ENCODE measurements at places on chromosomes 3 and 15.
A peak's percentile ranks its signal among the peaks of the same experiment; 100 is the strongest.

DNA sequence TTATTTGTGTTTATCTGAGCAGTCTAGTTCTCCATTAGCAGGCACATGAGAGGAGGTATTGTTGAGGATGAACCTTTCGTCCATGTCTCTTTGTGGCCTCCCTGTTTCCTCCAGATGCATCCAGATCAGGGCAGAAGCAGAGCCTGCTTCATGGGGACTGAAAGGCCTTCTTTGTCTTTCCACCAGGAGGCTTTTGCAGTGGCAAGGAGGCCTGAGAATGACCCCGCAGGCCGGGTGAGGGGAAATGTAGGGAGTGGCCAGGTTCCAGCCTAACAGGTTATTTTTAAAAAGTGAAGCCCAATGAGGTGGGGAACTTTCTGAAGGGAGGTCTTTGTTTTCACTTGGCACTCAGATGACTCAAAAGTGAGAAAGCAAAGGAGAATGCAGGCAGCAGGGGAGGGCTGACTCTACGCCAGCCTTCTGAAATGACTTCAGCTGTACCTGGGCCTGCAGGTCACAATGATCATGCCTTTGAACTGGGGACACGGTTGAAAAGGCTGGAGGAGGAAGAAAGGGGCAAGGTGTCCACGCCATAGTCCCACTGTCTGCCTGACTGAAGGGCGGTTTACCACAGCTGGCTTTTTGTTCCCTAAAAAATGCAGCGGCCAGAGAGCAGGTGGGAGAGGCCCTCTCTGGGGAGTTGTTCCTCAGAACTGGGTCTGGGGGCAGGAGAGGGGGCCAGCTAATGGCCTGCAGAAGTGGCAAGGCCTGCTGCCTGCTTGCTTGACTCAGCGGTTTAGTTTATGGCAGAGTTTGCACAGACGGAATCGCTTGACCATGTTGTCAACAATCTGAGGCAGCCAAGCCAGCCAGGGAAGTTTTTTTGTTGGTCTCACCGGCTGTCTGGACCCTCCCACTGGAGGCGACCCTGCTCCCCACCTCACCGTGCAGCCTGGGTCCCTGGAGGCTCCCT is 28.7 kb downstream of the CMTM7 start:
- no peak for DNase-seq

- no peak for DNase-seq
These were observed 54.5 kb downstream of the TMEM108 start for GRCh38 chr3:133092681-133093080.

- no peak for DNase-seq
These were observed 129.9 kb downstream of the ATP10A start for GRCh38 chr15:25733036-25733855.

GRCh38 chr3:197428117-197428801 is 127.5 kb downstream of the BDH1 start:
- no peak for DNase-seq

DNA sequence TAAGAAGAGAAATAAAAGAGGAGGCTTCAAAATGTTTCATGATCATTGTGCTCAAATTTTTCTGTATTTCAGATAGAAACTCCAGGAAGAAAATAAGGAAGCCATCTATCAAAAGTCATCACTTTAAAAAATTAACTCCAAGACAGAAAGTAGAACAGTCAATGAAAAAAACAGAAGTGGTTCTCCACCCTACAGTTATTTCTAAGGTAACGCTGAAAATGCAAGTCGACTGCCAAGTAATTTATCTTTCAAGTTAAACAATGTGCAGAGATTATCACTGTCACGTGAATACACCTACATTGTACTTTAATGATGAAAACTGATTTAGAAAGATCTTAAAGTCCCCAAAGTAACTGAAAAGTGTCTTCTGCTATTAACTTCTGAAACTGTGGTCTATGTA is 78.5 kb upstream of the SNRPA1 start:
- DNase-seq: no peak

- DNase-seq: no peak
These were observed 136.0 kb upstream of the CFAP20DC start for GRCh38 chr3:59185591-59186369.

DNA sequence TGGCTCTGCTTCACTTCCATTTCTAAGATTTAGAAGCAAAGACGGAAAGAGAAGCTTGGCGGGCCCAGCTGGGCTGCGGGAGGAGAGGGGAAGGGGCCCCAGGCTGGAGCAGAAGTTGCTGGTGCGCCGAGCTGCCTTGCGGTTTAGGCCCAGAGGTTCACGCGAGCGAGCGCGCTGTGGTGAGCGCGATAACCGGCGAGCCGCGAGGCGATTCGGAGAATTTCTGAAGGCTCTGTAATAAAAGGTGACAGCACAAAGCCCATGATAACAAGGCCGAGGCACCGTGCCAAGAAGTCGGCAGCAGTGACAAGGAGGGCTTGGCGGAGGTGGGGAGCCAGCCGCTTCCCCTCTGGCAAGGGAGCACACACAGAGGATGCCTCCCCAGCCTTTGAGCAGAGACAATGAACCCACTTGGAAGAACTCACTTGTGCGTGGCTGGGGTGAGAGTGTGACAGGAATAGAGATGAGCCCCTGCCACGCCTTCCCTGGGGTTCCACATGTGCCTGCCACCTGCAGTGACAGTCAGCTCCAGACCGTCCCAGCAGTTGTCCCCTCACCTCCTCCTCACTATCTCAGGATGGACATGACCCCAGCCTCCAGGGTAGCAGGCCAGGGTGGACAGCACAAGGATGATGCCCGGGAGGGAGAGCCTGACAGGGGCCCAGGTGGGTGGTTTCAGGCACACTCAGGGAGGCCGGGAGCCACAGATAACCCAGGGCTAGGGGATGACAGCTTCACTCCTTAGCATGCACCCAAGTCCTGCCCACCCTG is 315.2 kb downstream of the UACA start:
- no peak for DNase-seq

DNA sequence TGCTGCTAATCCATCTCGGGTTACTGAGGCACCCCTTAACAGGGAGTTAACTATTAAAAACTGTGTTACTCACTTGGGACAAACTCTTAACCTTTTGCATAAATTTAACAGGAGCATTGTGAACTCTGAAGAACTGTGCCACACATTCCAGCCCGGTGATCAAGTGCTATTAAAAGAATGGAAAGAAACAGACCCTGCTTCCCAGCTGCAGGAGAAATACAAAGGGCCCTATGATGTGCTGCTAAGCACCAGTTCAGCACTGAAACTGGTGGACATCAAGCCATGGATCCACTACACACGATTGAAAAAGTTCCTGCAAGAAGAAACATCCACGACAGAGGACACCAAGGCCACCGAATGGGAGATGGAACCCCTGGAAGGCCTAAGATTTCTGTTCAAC is 114.7 kb upstream of the PLCL2 start:
- DNase-seq: no peak

DNA sequence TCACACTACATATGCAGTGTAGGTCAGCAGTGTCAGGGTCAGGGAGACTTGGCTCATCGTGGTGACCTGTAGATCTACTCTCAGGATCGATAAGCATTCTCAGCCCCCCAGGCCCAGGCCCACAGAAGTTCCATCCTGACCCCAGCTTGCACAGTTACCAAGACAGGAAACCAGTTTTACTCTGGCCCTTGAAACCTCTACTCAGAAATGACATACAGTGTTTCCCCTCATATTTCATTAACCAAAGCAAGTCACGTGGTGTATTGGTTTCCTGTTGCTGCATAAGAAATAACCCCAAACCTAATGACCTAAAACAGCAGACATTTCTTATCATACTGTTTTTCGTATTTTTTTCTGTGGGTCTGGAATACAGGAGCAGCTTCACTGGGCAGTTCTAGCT is 242.2 kb downstream of the SLCO3A1 start:
- DNase-seq: no peak

- DNase-seq: no peak
These were observed 18.6 kb upstream of the DNAAF4 start for GRCh38 chr15:55526559-55527036.

GRCh38 chr3:135106445-135106844 is 311.4 kb downstream of the EPHB1 start:
- peak; percentile 55 for DNase-seq

GRCh38 chr15:87687523-87687870 is 569.0 kb downstream of the NTRK3 start:
- no peak for DNase-seq

GRCh38 chr3:26668171-26668570 is 45.6 kb downstream of the LRRC3B start:
- DNase-seq: no peak

DNA sequence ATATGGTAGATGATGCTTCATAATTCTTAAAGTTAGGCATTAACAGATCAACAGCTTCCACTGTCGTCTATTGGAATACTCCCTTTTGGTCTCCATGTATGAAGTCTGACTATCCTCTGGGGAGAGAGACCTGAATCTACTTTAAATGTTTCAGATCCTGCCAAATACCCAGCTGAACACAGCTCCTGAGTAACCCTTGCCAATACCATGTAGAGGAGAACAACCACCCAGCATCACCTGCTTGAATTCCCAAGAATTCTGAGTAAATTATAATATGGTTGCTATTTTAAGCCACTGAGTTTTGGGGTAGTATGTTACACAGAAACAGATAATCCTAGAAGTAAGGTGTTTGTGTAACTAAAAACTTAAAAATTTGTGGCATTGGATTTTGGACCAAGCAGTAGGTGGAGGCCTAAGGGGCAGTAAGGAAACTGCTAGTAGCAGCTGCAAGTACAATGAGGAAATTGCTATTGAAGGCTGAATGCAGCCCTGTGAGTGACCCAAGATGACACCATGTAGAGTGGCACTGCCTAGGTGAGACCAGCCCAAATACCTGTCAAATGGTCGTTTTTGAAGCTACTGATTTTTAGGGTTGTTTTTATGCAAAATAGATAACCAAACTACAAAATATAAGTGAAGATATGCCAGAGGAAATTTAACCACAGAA is 30.9 kb downstream of the NRG4 start:
- no peak for DNase-seq

GRCh38 chr3:53038679-53039375 is 7.0 kb downstream of the SFMBT1 start:
- no peak for DNase-seq

- DNase-seq: no peak
These were observed 175.8 kb downstream of the NSMCE3 start for GRCh38 chr15:29093696-29094343.

DNA sequence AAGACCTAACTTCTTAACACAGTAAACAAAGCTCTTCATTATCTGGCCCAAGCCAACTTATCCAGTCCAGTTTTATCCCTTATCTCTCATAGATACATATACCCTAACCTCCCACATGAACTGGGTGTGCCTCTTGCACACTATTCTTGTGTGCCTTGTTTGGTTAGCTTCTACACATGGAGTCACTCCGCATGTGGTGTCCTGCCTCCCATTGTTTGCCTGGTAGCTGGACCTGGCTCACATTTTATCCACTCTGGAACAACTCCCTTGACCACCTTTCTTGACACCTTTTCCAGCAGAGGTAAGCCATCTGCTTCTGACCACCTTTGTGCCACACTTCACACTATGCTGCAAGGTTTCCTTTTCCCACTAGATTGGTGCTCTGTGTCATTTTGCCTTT is 15.2 kb downstream of the TIPARP start:
- no peak for DNase-seq

GRCh38 chr3:71309886-71310285 is 273.6 kb downstream of the FOXP1 start:
- DNase-seq: no peak

DNA sequence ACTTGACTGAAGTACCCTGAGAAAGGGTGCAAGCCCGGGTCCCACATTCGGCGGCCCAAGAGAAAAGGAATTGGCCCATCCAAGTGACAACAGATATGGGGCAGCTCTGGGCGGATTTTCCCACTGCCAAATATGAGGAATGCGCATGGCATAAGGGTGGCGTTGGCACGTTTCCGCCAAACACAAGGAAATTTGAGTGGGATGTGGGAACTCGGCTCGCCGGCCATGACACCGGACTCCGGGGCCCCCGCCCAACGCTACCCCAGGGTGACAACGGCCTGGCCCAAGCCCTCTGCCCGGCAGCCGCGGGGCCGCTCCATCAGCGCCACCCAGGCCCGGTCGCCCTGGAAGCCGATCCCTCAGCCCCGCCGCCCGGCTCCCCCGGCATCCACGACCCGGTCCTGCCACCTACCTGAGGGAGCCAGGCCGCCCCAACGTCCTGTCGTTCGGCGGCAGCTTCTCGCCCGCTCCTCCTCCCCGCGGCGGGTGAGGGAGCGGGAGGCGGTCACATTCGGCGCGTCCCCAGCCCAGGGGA is 449 bp downstream of the RAF1 start:
- DNase-seq: peak; percentile 27

- DNase-seq: no peak
These were observed 4.3 kb upstream of the CLDN18 start for GRCh38 chr3:138005627-138006026.

- DNase-seq: no peak
These were observed 42.9 kb downstream of the KLF15 start for GRCh38 chr3:126314305-126314789.

GRCh38 chr3:100047455-100048141 is 66.7 kb downstream of the FILIP1L start:
- no peak for DNase-seq

GRCh38 chr3:140602781-140603180 is 75.1 kb upstream of the TRIM42 start:
- no peak for DNase-seq

DNA sequence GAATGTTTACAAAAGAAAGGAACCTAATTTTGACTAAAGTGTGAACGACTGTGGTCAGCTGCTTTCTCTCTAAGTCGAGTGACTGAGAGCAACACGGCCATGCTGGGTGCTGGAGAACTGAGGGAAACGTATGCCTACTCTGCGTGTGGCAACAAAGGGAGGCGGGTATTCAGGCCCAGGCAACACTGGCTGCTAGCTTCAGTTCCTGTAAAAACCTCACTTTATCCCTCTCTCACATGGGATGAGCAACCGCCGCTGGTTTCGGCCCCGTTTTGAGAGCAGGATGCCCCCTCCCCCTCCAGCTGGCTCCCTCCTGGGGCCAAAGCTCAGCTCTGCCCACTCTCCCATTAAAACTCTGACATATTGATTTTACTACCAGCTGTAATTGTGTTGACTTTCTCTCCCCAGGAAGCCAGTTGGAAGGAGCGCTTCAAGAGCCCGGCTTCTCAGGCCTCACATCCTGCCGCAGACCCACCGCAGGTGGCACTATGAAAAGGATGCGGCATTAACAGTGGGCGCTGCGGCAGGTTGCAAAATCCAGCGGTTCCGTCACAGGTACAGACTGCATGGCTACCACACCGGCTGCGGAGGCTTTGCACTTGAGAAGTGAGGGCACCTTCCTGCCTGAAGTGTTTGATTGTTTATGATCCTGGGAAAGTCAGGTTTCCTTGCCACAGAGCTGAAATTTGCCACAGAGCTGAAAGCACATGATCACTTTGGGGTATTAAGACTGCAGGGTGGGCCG is 12.7 kb downstream of the PLXND1 start:
- DNase-seq: peak; percentile 97

- DNase-seq: no peak
These were observed 84.4 kb upstream of the HES1 start for GRCh38 chr3:194051366-194052149.

DNA sequence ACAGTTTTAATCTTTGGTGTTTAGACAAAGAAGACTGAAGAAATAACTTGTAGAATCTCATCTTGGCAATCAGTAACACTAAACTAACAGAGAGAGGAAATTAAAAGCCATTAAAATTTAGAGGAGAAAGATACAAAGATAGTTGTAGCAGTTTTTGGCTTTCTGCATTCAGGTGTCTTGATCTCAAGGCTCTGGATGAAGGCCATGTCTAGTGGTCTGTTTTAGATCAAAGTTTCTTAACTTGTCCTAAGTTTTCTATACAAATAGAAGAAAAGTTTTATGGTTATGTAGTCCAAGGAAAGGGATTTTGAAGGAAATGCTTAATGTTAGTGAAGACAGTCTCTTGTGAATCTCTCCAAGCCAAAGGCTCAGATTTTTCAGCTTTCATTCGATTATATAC is 222.9 kb downstream of the BCHE start:
- no peak for DNase-seq

GRCh38 chr3:141462176-141462859 is 24.5 kb upstream of the RASA2 start:
- DNase-seq: no peak

GRCh38 chr3:169746924-169747323 is 17.9 kb downstream of the TERC start:
- DNase-seq: no peak
